ENCODE measurements at places on chromosomes 16 and 17.

DNA sequence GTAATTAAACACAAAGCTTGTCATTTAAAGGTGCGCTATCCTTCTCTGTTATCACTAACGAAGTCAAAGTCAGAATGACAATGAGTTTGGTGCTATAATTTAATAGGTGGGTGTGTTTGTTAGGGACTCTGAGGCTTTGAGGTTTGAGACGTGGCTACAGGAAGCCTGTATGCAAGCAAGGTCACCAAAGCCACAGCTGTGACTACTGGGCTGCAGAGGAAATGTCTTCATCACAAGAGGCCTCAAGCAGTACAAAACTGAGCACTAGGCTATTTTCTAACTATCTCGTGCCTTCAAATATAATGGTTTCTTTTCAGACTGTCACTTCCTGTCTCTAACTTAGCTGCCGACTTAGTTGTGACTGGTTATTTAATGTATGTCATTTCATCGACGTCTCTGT, 141.2 kb downstream of the AATF start:
- DNase-seq: no peak

GRCh38 chr16:53598511-53599275, 95.7 kb upstream of the AKTIP start:
- DNase-seq: no peak

- no peak for DNase-seq
These were observed 16.4 kb downstream of the DRC3 start for GRCh38 chr17:17989081-17989480.

- no peak for DNase-seq
These were observed 15.2 kb downstream of the MED24 start for GRCh38 chr17:40038882-40039513.

GRCh38 chr16:79848719-79849118, 248.2 kb upstream of the MAF start:
- DNase-seq: no peak

- no peak for DNase-seq
These were observed 210.0 kb downstream of the C16orf95 start for GRCh38 chr16:87107201-87107600.

DNA sequence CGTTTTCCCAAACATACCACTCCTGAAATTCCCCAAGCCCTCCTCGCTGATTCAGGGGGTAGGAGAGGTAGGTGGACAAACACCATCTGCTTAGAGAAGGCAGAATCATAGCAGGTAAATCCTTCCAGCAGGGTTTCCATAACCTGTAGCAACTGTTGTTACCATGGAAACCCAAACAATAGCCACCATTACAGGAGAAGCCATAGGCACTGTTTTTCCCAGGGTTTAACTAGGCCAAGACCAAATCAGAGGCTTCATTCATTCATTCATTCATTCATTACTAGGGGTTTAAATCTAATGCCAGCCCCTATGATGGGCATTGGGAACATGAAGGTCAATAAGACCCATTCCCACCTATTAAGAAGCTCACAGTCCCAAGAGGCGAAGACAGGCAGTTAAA, 25.5 kb upstream of the CIITA start:
- DNase-seq: no peak

DNA sequence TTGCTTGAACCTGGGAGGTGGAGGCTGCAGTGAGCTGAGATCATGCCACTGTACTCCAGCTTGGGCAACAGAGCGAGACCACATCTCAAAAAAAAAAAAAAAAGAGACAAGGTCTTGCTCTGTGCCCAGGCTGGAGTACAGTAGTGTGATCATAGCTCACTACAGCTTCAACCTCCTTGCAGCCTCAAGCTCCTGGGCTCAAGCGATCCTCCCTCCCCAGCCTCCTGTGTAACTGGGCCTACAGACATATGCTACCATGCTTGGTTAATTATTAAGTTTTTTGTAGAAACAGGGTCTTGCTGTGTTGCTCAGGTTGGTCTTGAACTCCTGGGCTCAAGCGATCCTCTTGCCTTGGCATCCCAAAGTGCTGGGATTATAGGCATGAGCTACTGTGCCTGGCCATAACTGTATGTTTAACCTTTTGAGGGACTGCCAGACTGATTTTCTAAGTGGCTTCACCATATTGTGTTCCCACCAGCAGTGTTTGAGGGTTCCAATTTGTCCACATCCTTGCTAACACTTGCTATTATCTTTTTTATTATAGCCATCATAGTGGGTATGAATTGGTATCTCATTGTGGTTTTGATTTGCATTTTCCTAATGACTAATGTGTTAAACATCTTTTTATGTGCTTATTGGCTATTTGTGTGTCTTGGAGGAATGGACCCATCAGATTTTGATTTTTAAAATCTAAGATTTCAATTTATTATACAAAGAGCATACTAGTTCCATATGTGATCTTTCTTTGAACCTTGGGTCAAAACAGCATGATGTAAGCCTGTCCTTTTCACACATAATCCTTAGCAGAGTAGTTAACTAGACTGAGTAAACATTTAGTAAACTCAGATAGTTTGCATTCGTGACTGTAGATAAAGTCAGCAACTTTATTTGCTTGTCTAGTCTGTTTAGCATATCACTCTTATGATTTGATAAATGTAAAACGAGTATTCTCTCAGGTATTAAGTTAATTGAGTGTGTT, 38.1 kb upstream of the KPNB1 start:
- DNase-seq: no peak

GRCh38 chr17:12231355-12231682, 210.6 kb downstream of the MAP2K4 start:
- DNase-seq: no peak

Measured in stimulated activated CD4-positive, alpha-beta T cell treated with anti-CD3 and anti-CD28 coated beads, Interleukin-4, amount 100 ng/mL, for 48 hours (primary cell).